ENCODE measurements at places on chromosomes 2 and 18.

- no peak for DNase-seq
Observed at GRCh38 chr2:134103196-134103595, 150.7 kb upstream of the MGAT5 start.

DNA sequence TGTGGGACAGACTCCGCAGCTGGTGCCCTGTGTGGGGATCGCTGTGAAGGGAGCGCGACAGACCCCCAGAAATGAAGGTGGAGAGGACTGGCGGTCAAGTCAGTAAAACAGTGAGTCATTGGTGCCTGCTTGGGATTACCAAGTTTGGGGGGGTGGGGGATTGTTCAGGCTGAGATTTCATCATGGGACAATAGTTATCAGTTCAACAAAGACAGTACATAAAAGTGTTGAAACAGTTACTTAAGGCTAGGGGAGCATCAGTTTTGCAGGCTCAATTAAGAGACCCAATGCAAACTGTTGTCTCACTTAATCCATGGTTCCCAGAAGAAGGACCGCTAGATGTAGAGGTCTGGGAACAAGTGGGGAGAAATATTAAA lies 42.4 kb upstream of the PDK1 start:
- DNase-seq, result no peak

DNA sequence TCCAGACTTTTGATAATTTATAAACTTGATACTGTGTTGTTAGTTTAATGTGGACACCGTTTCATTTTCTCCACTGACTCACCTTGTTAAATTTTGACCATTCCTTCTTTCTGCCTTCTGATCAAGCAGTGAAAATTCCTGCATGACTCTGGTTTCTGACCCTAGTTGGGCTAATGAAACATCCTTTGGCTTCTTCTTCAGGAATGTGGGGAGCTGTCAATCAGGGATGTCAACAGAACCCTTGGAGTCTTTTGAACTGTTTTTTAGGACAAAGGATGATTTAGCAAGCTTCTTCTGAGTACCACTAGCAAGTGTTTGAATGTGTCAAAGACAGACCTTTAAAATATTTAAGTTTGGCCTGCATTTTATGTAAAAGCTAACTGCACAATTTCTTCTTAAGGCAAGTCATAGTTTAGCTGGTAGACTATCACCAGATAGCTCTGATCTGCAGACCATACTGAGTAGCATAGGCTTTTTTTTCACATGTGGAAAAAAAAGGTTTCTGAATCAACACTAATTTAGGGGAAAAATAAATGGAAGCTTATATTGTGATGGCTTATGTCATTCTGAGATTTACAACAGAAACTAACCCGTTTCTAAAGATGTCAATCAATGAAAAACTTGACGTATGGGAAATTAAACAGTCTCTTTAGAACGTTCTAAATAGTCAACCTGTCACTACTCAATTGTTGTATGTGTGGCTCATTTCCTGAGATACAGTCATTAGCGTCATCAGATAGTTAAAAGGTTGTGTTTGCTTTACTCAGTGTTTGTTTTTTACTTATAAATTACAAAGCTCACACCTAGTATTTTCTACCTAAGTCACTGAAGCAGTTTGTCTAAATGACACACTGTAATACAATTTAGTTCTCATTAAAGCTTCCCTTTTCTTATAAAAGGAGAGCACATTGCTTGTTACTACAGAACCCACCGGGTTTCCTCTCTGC lies 311.4 kb downstream of the PTPRM start:
- DNase-seq, result no peak

GRCh38 chr2:148527488-148528340 lies 116.8 kb upstream of the EPC2 start:
- DNase-seq, result no peak

- no peak for DNase-seq
Observed at GRCh38 chr2:169210917-169211316, 141.6 kb downstream of the DHRS9 start.

- DNase-seq, result no peak
Observed at GRCh38 chr2:204317640-204318039, 227.6 kb upstream of the PARD3B start.
